ENCODE measurements at places on chromosomes 12 and 14.

- no peak for DNase-seq
These were observed 49.8 kb downstream of the CNTN1 start for GRCh38 chr12:40742041-40742440.

GRCh38 chr14:69460093-69460701 lies 24.3 kb upstream of the PLEKHD1 start:
- peak; percentile 86 for DNase-seq

DNA sequence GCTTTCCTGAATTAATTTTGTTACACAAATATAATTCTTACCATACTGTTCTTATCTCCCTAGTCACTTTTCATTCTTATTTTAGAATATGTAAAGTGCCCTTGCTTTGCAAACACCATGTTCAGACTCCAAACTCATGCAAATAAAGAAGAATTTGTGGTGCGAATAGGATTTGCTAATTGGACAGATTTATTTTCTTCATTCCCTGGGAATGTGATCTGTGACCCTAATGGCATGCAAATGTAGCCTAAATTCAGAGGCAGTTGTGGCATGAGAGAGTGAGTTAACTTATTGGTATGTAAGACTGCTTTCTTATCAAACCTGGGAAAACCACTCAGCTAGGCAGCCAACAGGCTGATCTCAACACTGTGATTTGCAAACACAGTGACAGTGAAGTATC lies 10.0 kb downstream of the CAPZA3 start:
- no peak for DNase-seq

GRCh38 chr12:14185427-14186192 lies 179.9 kb upstream of the ATF7IP start:
- DNase-seq, result peak; percentile 83

GRCh38 chr12:129193263-129193871 lies 340.1 kb downstream of the GLT1D1 start:
- DNase-seq, result no peak

GRCh38 chr12:14845350-14845750 lies 2.0 kb upstream of the ART4 start:
- peak; percentile 79 for DNase-seq

All from A673 (cell line).